ENCODE measurements at places on chromosomes 6 and 20.

- DNase-seq = no peak
These were observed 21.2 kb upstream of the NFATC2 start for GRCh38 chr20:51563486-51564332.

DNA sequence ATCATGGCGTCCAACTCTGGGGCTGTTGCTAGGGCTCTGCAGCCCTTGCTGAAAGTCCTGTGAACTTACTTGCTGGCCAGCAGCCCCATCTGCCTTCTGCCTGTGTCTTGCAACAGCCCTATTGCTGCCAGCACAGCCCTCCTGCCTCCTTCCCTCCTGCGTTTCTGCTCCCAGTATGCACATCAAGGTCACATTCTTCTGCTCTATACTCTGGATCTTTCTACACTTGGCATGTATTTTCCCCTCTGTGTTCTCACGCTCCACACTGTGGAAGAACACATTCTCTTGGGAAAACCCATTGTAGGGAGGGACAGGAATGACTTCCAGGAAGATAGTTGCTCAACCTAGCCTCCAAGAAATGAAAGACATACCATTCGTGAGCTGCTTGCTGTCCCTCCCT is 80.9 kb upstream of the PHACTR2 start:
- no peak for DNase-seq

- peak; percentile 42 for DNase-seq
These were observed at the start of gene FAM184A for GRCh38 chr6:119078376-119079282. TSS of gene FAM184A (minus strand) at chr6:119078664. CDS start at chr6:119078299, 365 bp downstream.

GRCh38 chr6:84718038-84718955 is 46.1 kb downstream of the TBX18 start:
- DNase-seq = no peak

- no peak for DNase-seq
These were observed 485.8 kb upstream of the SOX4 start for GRCh38 chr6:21107796-21108195.

DNA sequence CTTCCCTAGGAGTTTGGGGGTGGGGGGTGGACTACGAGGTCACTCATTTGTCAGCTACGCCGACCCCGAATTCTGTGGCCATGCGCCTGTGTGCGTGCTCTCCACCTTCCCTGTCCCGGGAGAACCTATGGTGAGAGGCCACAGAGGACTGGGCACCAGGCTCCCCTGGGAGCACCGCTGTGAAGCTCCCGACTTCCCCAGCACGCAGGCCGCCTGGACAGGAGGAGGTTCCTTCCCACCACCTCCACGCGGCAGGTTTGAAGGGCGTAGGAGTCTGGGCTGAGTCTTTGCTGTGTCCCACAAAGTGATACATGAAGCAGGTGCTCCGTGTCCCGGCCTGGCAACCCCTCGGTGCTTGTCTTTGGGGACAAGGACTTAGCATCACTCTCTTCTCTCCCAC is 107.2 kb downstream of the CDH4 start:
- no peak for DNase-seq

- peak; percentile 46 for DNase-seq
These were observed at the start of gene PRR18 for GRCh38 chr6:166308033-166308768. TSS of gene PRR18 (minus strand) at chr6:166308392. CDS start at chr6:166308142, 250 bp downstream.

GRCh38 chr6:135707426-135707825 is 144.1 kb upstream of the PDE7B start:
- DNase-seq = no peak

DNA sequence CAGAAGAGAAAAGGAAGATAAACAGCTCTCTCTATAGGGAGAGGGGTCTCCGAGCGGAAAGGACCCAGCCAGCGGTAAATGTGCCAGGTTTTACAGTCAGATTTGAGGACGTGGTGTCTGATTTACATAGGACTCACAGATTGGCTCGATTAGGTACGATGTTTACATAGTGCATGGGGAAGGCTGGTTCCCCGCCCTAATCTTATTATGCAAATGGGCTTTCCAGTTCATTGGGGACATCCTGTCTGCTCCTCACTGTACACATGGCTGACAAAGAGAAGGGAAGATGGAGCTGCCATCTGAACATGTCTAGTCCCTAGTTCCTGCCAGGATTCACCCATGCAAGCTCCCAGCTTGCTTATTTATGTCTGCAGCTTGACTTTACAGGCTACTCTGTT is 119.9 kb downstream of the RNF144B start:
- no peak for DNase-seq

- DNase-seq = no peak
These were observed 82.2 kb downstream of the SOD2 start for GRCh38 chr6:159610881-159611280.

DNA sequence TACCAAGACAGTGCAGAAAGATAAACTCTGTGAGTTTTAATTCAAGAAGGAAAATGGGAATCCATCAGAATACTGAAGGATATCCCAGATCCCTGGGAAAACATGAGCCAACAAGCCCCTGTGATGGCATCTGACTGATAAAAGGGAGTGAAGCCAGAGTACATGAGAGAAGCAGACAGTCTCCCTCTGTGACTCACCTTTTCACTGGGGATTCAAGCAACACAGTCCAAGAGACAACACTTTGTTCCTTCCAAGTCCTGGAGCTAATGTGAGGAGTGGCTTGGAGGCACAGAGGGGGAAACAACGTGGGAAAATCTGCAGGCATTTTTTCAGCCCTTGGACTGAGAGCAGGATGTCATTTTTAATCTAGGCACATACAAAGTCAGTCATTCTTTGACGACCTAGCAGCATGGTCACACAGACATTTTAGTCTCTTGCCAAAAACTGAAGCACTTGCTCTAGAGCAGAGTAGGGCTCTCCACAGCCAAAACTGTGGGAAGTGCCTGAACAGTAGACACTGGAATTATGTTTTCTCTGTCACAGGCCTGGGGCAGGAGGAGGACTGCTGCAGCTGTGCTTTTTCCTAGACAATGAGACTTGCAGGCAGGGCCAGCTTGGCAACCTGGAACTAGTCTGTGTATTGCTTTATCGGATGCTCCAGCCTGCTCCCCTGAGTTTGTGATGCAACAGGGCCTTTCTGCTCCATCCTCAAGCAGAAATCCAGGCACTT is 465.0 kb upstream of the GJE1 start:
- no peak for DNase-seq

GRCh38 chr6:1695546-1696462 is 86.1 kb downstream of the FOXC1 start:
- no peak for DNase-seq

DNA sequence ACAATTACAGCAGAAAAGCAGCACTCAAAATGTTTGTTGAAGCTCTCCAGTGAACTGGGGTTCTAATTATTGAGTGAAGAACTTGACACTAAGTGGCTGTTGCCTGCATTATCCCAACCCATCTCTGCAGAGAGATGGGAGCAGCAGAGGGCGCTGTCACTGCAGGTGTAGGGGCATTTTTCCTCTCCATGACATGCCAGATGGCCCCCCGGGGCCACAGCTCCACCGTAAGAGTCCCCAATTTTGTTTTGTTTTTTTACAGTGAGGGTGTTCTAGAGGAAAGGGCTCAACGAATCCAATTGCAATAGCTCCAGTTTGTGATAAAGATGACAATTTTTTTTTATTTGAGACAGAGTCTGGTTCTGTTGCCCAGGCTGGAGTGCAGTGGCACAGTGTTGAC is 1.9 kb upstream of the FUCA2 start:
- DNase-seq = no peak

- DNase-seq = no peak
These were observed 217.7 kb upstream of the LRFN2 start for GRCh38 chr6:40804905-40805304.

DNA sequence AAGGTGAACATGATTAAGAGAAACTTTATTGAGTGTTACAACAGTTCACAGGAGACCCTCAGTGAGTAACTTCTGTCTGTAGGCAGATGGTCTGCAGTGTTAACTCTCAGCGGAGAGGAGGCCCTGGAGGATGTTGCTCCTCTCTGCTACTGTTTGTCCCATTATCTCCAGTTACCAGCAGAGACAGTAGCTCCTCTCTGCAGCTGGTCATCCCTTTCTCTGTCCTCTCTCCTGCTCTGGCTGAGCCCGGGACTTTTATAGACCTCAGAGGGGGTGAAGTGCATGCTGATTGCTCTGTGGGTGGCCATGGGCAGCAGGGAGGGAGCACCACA is 5.7 kb downstream of the GTSF1L start:
- DNase-seq = no peak

- DNase-seq = peak; percentile 33
These were observed 39.3 kb upstream of the OSTM1 start for GRCh38 chr6:108113557-108114519.

- no peak for DNase-seq
These were observed 11.0 kb downstream of the TSPYL1 start for GRCh38 chr6:116268589-116269293.
